Ascending aorta (tissue), 2 donors: ENCODE measurements at places on chromosomes 4 and X.

DNA sequence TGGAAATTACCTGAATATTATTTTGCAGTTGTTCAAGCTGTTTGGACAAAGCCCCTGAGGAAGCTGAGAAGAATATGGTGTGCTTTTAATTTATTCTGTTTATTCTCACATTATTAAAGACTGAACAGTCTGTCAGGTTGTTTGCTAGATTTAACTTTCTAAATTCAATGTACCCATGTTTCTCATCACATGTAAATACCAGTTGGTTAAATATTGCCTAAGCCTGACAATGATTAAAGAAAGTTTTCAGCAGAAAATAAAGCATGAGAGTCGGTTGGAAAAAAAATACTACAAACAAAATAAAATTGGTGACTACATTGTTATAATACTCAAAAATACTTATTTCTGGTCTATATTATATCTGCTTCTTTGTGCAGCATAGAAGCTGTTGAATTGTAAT, 1974.7 kb downstream of the ARAP2 start:
- no peak for DNase-seq

- DNase-seq = no peak
Observed at GRCh38 chrX:2931612-2932011, 2.5 kb upstream of the ARSD start.

DNA sequence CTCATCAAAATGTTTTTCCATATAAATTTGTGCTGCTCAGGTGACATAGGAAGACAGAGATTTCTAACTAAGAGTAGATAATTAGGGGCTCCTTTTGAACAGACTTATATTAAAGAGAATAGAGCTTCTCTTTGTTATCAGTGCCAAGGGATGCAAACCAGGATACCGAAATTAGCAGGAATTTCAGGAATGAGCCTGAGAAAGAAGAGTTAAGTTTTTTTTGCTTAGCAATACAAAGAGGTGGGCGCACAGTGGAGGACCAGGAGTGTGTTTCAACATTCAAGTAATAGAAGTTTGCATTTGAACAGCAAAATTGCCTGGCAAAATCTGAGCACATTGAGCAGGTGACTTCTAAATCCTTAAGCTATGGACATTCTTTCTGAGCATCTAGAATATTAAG, 541.3 kb downstream of the GBA3 start:
- DNase-seq = no peak

DNA sequence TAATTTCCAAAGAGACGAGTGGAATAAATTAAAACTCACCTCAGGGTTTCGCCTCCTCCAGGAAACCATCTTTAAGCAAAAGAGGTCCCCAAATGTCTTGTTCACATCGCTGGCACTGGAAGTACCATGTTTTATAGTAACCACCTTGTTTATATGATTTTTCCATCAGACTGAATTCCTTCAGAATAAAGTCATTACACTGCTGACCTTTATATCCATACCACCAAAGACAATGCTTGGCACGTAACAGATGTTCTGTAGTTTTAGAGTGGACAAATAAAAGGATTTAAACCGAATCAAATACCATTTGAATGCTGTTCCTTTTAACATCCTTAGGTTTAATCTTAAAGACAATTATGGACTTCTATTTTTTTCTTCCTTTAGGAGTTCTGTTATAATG, 4.7 kb downstream of the NUDT6 start:
- DNase-seq = no peak

- DNase-seq = no peak
Observed at GRCh38 chrX:121781991-121782390, 734.6 kb downstream of the GLUD2 start.

DNA sequence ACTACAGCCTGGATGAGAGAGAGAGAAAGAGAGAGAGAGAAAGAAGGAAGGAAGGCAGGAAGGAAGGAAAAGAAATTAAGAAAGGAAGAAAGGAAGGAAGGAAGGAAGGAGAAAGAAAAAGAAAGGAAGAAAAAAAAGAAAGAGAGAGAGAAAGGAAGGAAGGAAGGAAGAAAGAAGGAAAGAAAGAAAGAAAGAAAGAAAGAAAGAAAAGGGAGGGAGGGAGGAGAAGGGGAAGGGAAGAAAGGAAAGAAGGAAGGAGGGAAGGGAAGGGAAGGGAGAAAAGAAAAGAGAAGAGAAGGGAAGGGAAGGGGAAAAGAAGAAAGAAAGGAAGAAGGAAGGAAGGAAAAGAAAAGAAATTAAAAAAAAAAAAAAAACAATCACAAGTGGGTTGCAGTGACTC, 146.3 kb downstream of the OPHN1 start:
- no peak for DNase-seq

DNA sequence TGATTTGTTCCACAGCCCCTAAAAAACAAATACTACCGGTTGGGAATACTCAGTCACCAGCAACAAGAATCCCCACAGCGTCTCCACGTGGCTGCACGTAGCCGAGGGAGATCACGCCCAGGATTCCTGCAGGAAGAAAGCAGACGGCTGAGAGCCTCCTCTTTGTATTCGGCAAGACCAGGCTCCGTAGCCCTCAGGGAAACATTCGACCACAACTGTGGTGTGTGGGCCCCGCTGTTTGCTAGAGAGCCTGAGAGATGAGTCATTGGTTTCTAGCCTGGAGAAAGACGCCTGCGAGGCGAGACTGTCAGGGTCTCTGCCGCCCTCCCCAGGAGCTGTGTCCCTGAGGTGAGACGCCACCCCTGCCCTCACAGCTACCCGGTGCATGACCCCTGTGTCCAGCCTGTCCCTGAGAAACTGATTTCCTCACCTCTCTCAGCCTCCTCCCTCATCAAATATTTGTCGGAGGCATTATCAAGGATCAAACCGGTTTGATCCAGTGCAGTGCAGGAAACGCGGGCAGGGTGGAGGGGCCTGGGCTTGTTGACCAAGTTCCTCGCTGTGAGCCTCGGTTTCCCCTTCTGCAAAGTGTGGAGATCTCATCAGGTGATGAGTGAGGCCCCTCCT, 4.7 kb upstream of the S100P start:
- DNase-seq = no peak
